ENCODE measurements at places on chromosomes 16 and 17.

- H3K27me3 ChIP-seq = peaks cover 9% of the 10 kb centered on the region
- H3K36me3 ChIP-seq = no peaks in the 10 kb centered on the region
These were observed 11.3 kb downstream of the FKBP10 start for GRCh38 chr17:41824086-41824485.

GRCh38 chr16:3188925-3189825 is 1.2 kb downstream of the OR1F1 start:
- H3K27me3 ChIP-seq = peaks cover 87% of the 10 kb centered on the region
- H3K4me1 ChIP-seq = no peaks in the 10 kb centered on the region

GRCh38 chr16:89604764-89605163 is 8.7 kb upstream of the DPEP1 start:
- H3K27me3 ChIP-seq = no peaks in the 10 kb centered on the region
- no peaks in the 10 kb centered on the region for H3K36me3 ChIP-seq
- no peaks in the 10 kb centered on the region for H3K4me1 ChIP-seq

DNA sequence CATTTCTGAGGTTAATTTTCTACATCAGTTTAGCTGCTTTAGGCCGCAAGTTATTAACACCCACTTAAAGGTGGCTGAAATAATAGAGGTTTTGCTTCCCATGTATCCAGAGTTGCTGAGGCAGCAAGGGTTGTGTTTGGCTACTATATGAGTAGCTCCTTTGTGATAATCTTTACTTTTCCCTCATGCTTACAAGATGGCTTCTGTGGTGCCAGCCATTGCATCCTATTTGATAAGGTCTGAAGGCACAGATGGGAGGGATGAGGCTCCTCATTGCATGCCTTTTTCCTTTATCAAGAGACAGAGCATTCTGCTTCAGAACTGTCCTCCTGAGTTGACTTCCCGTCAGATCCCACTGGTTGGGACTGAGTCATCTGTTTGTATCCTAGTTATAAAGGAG is 340.2 kb downstream of the WWOX start:
- H3K4me1 ChIP-seq = no peaks in the 10 kb centered on the region
- DNase-seq = no peak
- no peak overlapping the region for H3K4me3 ChIP-seq

- no peak overlapping the region for H3K27ac ChIP-seq
- H3K4me3 ChIP-seq = no peak overlapping the region
- no peaks in the 10 kb centered on the region for H3K4me1 ChIP-seq
- no peaks in the 10 kb centered on the region for H3K36me3 ChIP-seq
- DNase-seq = no peak
These were observed 236.6 kb upstream of the NLRP1 start for GRCh38 chr17:5820721-5821456.

DNA sequence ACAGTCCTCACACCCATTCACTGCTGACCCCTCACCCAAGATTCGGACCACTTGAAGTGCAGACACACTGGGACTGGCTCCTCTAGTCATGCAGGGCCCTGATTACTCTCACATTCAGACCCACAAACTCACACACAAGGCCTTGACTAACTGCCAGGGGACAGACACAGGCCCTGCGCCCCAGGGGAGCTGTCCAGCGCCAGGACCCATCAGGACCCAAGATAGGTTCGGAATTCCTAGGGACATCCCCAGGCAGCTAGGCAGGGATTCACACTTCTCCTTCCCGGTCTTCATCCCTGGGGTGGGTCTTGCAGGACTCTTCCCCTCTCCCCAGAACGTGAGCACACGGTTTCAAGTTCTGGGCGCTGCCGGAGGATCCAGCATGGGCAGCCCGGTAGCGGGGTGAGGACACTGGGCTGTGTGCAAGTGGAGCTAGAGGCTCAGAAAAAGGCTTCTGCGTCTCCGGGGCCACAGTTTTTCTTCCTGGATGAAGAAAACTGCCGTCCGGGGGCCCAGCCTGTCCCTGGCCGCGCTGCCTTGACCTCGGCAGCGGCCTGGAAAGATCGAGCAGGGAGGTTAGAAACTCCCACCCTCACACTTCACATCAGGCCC is 1.6 kb downstream of the SEZ6 start:
- H3K27ac ChIP-seq = no peak overlapping the region
- H3K4me1 ChIP-seq = no peaks in the 10 kb centered on the region
- no peaks in the 10 kb centered on the region for H3K36me3 ChIP-seq
- H3K4me3 ChIP-seq = no peak overlapping the region
- DNase-seq = no peak

DNA sequence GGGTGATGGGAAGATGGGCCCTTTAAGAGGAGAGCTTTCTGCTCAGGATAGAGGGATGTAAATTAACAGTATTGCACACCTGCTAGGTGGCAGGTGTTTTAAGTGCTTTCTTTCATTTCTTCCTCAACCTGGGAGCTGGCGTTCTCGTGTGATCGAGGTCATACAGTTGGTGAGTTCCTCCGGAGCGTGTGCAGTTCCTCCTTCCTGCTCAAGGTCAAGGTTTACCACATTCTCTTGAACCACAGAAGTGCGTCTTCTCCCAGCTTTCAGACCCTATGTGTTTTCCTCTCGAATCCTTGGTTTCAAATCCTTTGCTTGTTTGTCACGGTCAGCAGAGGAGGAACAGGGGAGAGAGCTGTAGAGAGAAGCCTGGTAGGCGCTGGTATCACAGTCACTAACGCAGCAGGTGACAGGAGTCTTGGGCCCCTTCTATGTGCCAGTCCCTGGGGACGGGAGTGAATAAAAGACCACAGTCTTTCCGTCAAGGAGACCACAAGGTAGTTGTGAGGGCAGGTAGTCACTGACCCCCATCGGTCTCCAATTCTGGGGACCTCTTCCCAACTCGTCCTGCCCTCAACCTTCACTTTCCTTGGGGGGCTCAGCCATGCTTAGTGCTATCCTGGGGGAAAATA is 791 bp downstream of the DNAI2 start:
- no peaks in the 10 kb centered on the region for H3K36me3 ChIP-seq
- H3K4me1 ChIP-seq = peaks cover 7% of the 10 kb centered on the region
- peaks cover 83% of the 10 kb centered on the region for H3K27me3 ChIP-seq
- no peak overlapping the region for H3K27ac ChIP-seq

- no peaks in the 10 kb centered on the region for H3K4me1 ChIP-seq
- H3K36me3 ChIP-seq = no peaks in the 10 kb centered on the region
- DNase-seq = no peak
- no peak overlapping the region for H3K27ac ChIP-seq
These were observed 45.4 kb upstream of the ARL4D start for GRCh38 chr17:43353393-43353792.

DNA sequence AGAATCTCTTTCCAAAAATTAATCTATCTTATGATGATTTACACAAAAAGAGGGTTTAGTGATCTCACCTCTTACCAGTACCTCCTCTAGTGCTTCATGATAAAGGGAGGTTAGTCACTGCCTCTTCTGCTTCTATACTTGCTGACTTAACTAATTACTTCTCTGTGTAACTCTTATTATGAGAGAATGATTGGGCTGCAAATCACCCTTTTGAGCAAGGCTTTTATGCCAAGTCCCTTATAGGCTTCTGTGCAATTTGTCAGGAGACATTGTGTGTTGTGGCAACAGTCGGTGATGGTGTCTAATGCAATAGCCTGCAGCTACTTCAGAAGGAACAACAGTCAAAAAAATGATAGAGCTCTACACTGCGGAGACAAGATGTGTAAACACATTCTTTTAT is 1568.1 kb upstream of the GOT2 start:
- H3K36me3 ChIP-seq = no peaks in the 10 kb centered on the region
- H3K4me1 ChIP-seq = no peaks in the 10 kb centered on the region
- H3K4me3 ChIP-seq = no peak overlapping the region

DNA sequence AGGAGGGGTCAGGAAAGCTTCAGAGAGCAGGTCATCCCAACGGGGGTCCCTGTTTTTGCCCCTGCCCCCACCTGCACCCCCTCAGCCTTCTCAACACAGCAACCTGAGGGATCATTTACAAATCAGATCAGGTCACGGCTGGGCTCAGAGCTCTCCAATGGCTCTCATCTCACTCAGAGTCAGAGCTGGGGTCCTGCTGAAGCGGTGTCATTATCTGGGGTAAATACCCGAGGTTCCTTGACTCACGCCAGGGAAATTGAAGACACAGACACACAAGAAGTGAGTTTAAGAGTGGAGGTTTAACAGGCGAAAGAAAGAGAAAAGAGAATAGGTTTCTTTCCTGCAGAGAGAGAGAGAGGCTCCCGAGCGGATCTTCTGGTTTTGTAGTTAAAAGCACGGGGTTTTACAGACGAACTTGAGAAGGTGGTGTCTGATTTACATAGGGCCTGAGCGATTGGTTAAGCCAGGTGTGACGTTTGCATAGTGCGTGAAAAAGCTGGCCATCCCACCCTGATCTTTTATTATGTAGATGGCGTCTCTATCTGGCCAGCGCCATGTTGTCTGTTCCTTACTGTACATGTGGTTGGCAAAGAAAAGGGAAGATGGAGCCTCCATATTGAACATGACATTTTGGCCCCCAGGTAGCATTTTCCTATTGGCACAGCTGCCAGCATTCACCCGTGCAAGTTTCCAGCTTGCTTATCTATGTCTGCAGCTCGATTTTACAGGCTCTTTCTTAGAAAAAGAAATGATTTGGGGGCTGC is 51.4 kb downstream of the WSB1 start:
- no peaks in the 10 kb centered on the region for H3K27me3 ChIP-seq
- H3K27ac ChIP-seq = no peak overlapping the region
- peaks cover under 1% of the 10 kb centered on the region for H3K4me1 ChIP-seq
- no peak overlapping the region for H3K4me3 ChIP-seq
- no peak for DNase-seq

DNA sequence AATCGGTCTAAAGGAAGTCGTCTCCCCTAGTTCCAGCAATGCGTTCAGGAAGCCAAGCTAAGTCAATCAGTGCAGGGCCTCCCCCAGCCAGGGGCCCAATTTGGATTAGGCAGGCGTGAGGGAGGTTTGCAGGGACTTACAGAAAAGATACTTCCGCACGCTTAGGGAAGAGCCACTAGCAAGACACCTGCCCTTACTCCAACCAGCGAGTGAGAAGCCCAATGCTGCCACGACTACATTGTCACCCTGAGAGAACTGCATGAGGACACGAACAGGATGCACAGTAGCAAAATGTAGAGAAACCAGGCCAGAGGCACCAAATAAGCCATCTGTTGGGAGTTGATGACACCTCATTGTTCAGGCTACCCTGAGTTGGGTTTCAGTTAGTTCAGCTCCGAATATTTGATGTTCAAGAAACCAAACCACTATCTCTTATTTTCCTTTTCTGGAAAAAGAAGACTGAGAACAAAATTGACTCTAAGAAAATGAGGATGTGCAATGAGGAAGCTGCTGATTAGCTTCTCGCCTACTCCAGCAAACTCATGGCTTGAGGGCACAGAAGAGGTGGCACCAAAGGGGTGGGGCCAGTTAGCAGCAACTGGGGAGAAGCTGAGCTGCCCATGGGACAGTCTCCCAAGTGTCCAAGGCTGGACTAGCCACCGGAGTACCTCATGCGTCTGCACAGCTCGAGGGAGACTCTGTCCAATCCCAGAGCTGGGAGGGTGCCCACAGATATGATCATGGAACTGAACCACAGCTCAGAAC is 29.3 kb downstream of the TK2 start:
- H3K4me1 ChIP-seq = peaks cover 86% of the 10 kb centered on the region
- H3K27me3 ChIP-seq = no peaks in the 10 kb centered on the region
- H3K36me3 ChIP-seq = no peaks in the 10 kb centered on the region

DNA sequence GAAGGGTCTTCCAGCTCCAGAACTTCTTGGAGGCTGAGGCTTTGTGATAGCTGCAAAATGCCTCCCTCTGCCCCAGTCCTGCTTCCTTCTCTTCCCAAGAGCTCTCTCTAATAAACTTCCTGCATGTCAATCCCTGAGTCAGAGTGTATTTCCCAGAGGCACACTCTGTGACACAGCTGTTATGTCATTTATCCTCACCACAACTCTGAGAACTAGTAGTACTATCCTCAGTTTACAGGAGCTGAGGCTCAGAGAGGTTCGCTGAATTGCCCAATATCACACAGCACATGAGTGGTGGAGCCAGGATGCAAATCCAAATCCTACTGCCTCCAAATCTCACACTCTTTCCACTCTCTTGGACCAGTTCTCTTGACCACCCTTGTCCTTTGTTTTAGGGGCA is 20.0 kb downstream of the UNC45B start:
- H3K4me3 ChIP-seq = no peak overlapping the region
- H3K4me1 ChIP-seq = no peaks in the 10 kb centered on the region
- DNase-seq = no peak
- H3K27ac ChIP-seq = no peak overlapping the region
- H3K36me3 ChIP-seq = no peaks in the 10 kb centered on the region
- H3K27me3 ChIP-seq = no peaks in the 10 kb centered on the region

GRCh38 chr16:6643080-6643686 is 689.5 kb upstream of the RBFOX1 start:
- H3K27ac ChIP-seq = no peak overlapping the region
- peak; percentile 68 for DNase-seq
- H3K4me3 ChIP-seq = peak overlapping the region; percentile 7
- H3K36me3 ChIP-seq = no peaks in the 10 kb centered on the region
- H3K27me3 ChIP-seq = no peaks in the 10 kb centered on the region

- H3K27ac ChIP-seq = no peak overlapping the region
- 0 out of 2 replicates have a peak, but pooled peaks cover 1% of the 10 kb centered on the region for H3K27me3 ChIP-seq
- H3K4me1 ChIP-seq = no peaks in the 10 kb centered on the region
- no peak overlapping the region for H3K4me3 ChIP-seq
- H3K36me3 ChIP-seq = no peaks in the 10 kb centered on the region
- DNase-seq = no peak
These were observed 18.9 kb upstream of the CBFA2T3 start for GRCh38 chr16:88995746-88996535.

DNA sequence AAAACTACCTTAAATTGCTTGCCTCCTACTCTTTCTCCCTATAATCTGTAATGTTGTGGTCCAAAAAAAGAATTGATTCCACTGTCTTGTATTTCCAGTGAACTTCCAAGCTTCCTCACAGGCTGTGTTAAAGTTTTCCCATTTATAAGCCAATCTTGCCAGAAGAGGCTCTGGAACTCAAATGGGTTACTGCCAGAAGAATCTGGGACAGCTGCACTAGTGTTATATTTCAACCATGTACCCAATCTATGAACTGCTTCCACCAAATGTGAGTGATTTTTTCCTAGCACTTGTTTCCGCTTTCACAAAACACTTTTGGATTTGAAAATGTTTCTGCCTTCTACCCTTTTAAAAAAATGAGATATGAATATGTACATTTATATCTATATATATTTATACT is 1.8 kb downstream of the CCDC43 start:
- H3K4me1 ChIP-seq = peaks cover 12% of the 10 kb centered on the region
- no peaks in the 10 kb centered on the region for H3K27me3 ChIP-seq
- DNase-seq = no peak

- no peak for DNase-seq
- H3K27ac ChIP-seq = no peak overlapping the region
- H3K4me1 ChIP-seq = peaks cover 13% of the 10 kb centered on the region
- H3K27me3 ChIP-seq = no peaks in the 10 kb centered on the region
These were observed 8.2 kb downstream of the RNF166 start for GRCh38 chr16:88697831-88698615.

Measured in MM.1S (cell line).